Mucosa of gallbladder (tissue), 1 donor: ENCODE measurements at places on chromosomes 3 and 15.
A peak's percentile ranks its signal among the peaks of the same experiment; 100 is the strongest.

DNA sequence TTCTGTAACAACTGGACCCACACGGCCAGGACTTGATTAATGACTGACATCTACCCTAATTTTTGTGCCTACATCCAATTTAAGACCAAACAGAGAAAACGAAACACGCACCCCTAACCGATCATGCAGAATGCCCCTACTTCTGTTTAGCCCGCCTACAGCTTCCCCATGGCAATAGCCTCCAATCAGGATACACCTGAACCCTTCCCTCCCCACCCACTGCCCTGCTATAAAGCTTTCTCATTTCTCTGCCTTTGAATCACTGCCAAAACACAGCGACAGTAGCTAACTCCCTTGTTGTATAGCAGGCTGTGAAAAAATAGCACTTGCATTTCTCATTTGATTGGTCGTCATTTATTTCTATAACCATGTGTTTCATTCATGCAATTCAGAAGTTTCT, 45.2 kb upstream of the DPPA4 start:
- no peak for DNase-seq

- DNase-seq: no peak
Measured at GRCh38 chr15:32956006-32956405, 238.2 kb downstream of the GREM1 start.

DNA sequence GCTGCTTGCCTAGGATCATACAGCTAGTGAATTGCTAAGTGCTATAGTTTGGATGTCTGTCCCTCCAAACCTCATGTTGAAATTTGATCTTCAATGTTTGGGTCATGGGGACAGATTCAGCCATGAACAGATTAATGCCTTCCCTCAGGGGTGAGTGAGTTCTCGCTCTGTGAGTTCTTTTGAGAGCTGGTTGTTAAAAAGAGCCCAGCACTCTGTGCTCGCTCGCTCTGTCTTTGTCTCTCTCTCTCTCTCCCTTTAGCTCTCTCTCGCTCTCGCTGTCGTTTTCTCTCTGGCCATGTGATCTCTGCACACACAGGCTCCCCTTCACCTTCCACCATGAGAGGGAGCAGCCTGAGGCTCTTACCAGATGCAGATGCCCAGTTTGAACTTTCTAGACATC, 14.9 kb downstream of the TRH start:
- DNase-seq: no peak

- no peak for DNase-seq
Measured at GRCh38 chr3:197201791-197202452, 96.5 kb downstream of the DLG1 start.

DNA sequence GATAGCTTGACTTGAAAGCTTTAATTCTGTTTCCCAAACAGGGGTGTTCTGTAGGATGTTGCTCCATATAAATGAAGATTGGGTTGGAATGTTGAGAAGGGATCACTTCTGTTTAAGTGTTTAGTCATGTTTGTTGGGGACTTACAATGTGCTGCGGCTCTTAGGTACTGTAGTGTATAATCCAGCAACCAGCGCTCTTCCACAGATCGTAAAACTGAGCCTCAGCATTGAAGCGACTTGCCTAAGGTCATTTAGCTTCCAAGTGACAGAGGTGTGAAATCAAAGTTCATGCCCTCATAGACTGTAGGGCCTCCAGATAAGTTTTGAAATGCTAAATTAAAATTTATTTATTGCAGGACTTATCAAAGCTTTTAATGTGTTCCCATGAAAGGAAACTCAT, 1.8 kb downstream of the MKRN2 start:
- no peak for DNase-seq

- DNase-seq: no peak
Measured at GRCh38 chr15:64583983-64584382, 123.6 kb downstream of the ZNF609 start.

- peak; percentile 7 for DNase-seq
Measured at GRCh38 chr15:40048926-40049475, 10.0 kb upstream of the SRP14 start.

DNA sequence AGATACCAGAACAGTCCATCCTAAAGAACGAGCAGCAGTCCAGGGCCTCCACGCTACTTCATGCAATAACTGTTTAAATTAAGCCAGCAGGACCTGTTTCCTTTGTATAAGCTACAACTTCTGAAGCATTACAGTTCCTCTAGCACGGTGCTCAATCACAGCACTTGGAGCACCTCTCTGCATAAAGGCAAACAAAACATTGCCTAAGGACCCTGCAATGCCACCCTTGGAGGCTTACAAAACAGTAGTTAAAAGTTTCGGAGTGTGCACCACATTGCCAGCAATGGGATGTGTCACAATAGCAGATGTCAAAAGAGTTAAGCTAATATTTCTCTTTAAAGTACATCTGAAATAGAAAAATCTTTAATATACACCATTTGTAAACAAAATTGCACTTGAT, 2.6 kb upstream of the VPS39 start:
- DNase-seq: no peak

- no peak for DNase-seq
Measured at GRCh38 chr3:128439226-128439625, 27.5 kb downstream of the DNAJB8 start.

GRCh38 chr3:106575029-106575428, 706.2 kb upstream of the CBLB start:
- DNase-seq: no peak

DNA sequence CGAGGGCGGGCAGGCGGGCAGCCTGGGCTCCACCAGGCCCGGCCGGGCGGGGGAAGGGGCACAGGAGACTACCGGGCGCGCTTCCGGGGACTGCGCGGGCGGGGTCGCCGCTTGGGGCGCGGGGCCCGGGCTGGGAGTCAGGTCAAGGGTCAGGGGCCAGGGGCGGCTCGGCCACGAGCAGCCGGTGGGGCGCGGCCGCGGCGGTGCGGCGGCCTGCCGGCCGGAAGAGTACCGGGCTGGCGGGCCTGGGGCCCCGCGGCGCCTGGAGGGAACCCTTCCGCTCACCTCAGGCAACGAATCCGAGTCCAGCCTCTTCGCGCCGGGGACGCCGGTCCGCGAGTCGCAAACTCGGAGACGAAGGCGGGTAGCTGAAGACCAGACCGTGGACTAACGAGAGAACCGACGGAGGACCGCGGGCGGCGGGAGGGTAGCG, 225 bp downstream of the RHOA start:
- peak; percentile 35 for DNase-seq

DNA sequence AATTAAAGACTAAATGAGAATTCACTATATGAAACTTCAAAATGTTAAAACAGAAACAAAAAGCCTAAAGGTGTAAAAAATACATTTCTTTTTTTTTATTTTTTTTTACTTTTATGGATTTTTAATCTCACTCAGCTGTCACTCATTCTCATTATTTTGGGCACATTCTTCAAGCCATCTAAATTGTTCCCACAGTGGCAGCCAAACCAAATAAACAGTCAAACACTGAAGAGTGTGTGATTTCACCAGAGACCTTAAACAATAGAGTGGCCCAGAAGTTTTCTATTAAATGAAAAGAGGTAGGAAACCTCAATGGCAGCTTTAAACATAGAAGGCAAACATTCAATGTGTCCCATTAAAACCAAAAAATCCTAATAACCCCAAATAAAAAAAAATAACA, 616.1 kb downstream of the OTOL1 start:
- no peak for DNase-seq

DNA sequence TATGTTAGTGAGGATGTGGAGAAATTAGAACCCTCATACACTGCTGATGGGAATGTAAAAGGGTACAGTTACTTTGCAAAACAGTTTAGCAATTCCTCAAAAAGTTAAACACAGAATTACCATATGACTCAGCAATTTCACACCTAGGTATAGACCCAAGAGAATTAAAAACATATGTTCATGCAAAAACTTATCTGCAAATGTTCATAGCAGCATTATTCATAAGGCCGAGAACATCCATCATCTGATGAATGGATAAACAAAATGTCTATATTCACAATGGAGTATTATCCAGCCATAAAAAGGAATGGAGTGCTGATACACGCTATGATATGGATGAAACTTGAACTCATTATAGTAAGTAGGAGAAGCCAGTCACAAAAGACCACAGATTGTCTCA, 10.3 kb downstream of the SEC13 start:
- no peak for DNase-seq

DNA sequence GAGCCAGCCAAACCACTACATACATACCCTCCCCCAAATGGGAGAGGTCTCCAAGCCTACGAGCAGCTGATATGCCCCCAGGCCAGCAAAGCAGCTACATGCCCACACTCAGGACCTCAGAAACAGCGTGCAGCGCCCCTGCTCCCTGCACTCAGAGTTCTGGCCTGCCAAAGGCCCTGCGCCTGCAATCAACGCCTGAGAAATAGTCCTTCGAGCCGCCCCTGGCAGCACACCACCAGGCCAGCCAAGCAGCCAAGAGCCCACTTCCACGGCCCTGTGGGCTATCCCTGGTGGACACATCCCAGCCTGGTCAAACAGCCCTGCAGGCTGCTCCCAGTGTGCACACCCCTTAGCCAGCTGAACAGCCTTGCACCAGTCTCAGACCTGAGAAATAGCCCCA, 139.1 kb downstream of the DMXL2 start:
- DNase-seq: no peak

DNA sequence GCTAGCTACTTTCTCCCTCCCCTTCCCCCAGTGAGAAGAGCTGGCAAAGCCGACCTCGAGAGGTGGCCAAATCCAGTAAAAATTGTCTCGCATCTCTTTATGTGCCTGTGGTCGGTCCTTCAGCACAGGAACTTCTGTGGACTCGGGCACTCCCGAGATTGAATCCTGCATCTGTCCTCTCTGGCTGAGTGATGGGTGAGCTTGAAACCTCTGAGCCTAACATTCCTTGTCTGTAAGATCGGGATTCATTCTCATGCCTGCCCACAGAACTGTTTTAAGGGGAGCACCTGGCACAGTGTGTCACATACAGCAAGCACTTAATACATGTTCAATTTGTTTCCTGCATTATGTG, 11.3 kb downstream of the CX3CR1 start:
- DNase-seq: no peak

DNA sequence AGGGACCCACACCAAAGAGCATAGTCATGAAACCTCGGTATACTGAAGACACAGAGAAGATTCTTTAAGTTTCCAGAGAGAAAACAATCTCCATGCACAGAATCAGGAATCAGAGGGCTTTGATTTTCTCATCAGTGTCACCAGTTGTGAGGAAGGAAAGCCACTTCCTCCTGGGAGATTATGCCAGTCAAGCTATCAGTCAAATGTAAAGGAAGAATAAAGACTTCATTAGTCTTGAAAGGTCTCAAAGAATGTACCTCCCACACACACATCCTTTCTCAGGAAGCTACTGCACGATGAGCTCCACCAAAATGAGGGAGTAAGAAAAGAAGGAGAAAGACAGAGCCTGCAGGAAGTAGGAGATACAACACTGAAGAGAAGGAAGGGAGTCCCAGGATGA, 486.3 kb downstream of the SHQ1 start:
- no peak for DNase-seq

- no peak for DNase-seq
Measured at GRCh38 chr3:148727231-148727630, 29.5 kb downstream of the AGTR1 start.

GRCh38 chr3:9690451-9691450, 12.9 kb upstream of the CPNE9 start:
- no peak for DNase-seq

- DNase-seq: no peak
Measured at GRCh38 chr15:40292246-40292645, 9.4 kb upstream of the ANKRD63 start.

- no peak for DNase-seq
Measured at GRCh38 chr3:114404590-114404989, 110.8 kb downstream of the TIGIT start.

- peak; percentile 32 for DNase-seq
Measured at GRCh38 chr15:78103406-78104118, 11.2 kb downstream of the SH2D7 start.

GRCh38 chr3:177005718-177006405, 191.4 kb downstream of the TBL1XR1 start:
- DNase-seq: no peak

- no peak for DNase-seq
Measured at GRCh38 chr3:188687389-188687788, 484.4 kb upstream of the TPRG1 start.
